ENCODE measurements at places on chromosomes 11 and 22.

DNA sequence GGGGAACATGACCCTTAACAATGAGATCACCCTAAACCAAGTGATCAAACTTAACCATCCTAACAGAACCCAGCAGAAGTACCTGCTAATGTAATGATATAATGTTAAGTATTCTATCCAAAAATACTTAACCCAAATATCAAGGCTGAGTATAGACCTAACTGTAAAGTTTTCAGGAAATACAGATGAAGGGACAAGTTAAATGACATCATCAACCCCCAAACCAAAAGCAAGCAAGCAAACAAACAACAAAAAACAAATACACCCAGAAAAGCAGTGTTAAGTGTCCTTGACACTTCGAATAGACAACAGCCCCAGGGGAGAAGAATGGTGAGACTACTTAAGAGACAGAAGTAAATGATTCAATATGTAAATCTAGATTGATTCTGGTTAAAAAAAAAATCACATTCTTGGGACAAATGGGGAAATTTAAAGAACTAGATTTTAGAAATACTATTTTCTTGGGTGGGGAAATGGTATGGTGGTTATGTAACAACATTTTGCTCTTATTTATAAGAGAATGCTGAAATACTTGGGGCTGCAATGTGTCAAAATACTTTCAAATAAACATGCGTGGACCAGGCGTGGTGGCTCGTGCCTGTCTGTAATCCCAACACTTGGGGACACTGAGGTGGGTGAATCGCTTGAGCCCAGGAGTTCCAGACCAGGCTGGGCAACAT is 2.5 kb downstream of the CSTF3 start:
- no peak for DNase-seq

- no peak for DNase-seq
These were observed 8.2 kb downstream of the TMPRSS5 start for GRCh38 chr11:113697756-113698407.

DNA sequence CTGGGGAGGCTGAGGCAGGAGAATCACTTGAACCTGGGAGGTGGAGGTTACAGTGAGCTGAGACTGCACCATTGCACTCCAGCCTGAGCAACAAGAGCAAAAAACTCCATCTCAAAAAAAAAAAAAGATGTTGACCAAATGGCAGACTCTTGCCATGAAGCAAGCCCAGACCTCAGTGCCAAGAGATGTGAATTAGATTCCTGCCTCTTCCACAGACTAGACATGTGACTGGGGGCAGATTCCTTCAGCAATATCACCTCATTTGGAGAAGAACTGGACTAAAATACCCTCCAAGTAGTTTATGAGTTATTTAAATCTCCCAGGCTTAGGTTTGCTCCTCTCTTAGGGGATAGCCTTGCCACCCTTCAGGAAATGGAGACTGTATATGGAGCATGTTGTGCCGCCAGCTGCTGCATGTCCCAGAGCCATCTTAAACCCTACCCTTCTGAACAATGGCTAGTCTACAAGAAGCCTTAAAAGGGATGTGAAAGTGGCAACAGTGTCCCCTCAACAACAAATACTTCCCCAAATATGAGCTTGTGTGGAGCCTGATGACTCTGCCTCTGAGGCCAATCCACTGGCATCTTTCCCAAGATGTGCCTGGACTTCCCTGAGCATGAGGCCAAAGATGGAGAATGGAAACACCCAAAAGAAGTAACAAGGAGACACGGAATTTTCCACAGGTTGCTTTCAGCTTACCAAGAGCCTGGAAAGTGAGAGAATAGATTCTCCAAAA is 763 bp upstream of the MS4A7 start:
- DNase-seq, result no peak

DNA sequence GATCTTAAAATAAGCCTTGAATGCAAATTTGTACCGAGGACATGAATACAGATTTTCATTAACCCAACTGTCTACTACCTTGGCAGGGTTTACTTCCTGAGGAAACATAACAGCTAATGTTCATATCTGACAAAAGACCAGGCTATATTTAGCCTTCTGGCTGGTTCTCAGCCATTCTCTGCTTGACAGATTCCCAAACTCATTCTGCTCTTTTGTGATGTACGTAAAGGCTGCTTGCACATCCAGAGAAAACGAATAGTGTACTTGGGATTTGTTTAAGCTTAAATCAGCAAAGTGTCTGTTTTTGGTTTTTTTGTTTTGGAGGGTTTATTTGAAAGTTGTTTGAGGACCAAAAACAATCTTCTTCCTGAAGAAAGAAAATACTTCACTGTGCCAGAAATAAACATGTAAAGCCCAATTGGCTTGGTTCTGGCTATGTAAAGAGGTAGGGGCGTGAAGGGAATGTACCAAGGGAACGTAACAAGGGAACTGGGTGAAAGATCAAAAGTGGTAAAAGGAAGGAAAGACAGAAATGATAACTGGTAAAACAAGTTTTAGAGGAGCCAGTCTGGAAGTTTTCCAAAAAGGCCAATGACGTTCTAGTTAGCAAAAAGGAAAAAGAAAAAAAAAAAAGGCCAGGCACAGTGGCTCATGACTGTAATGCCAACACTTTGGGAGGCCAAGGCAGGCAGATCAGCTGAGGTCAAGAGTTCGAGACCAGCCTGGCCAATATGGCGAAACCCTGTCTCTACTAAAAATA is 21.4 kb upstream of the CRTAM start:
- peak; percentile 79 for DNase-seq

GRCh38 chr11:76212086-76213035 is 6.1 kb upstream of the WNT11 start:
- DNase-seq, result no peak

DNA sequence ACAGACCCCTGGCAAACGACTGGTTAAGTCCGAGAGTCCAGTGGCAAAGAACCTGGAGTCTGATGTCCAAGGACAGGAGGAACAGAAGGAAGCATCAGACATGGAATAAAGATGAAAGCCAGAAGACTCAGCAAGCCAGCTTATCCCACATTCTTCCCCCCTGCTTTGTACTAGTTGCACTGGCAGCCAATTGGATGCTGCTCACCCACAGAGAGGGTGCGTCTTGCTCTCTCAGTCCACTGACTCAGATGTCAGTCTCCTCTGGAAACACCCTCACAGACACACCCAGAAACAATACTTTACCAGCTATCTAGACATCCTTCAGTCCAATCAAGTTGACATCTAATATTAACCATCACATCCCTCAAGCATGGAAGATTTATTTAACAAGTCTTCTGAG is 1265.8 kb upstream of the CNTN5 start:
- DNase-seq, result no peak

- DNase-seq, result peak; percentile 66
These were observed 171.9 kb downstream of the SHANK2 start for GRCh38 chr11:71080239-71081097.

DNA sequence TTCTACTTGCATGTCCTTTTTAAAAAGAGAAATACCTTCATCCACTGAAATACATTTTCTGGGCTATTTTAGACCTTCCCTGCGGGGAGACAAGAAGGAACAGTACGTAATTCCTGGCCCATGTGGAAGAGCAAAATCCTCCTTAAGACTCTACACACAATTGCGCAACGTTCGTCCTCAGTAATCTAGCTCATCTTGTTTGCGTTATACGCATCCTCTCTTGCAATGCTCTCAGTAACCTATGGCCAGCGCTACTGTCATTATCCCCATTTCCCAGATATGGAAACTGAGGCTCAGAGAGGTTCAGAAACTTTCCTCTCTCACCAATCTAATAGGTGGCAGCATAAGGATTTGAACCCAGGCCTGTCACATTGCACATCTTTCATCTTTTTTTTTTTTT is 54.6 kb downstream of the RPUSD4 start:
- no peak for DNase-seq

- DNase-seq, result no peak
These were observed 48.1 kb upstream of the SPATA19 start for GRCh38 chr11:133893381-133893780.

DNA sequence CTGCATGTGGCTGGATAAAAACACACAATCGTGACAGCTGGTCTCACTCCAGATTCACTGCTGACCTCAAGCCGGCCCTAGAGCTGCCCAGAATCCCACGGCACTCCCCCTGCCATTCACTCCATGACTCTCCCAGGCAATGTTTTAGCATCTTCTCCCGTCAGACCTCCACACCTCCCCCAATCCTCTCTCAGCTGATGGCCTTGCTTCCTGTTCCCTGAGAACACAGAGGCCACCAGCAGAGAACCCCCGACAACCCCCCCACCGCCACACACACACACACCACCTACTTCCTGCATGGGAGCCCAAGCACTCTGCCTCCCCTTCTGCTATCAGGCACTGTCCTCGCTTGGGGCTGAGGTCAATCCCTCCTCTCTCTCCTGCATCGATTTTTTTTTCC is 9.3 kb downstream of the TNKS1BP1 start:
- DNase-seq, result peak; percentile 50

DNA sequence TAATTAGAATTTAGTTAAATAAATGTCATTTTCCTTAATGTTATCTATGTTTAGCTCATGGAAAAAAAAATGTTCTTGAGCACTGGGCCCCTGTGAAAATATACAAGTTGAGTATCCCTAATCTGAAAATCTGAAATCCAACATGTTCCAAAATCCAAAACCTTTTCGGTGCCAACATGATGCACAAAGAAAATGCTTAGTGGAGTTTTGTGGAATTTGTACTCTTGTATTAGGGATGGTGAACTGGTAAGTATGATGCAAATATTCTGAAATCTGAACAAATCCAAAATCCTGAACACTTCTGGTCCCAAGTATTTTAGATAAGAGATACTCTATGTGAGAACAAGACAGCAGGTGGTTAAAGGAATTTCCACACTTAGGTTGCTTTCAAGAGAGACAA is 44.5 kb downstream of the TCP11L1 start:
- DNase-seq, result no peak

DNA sequence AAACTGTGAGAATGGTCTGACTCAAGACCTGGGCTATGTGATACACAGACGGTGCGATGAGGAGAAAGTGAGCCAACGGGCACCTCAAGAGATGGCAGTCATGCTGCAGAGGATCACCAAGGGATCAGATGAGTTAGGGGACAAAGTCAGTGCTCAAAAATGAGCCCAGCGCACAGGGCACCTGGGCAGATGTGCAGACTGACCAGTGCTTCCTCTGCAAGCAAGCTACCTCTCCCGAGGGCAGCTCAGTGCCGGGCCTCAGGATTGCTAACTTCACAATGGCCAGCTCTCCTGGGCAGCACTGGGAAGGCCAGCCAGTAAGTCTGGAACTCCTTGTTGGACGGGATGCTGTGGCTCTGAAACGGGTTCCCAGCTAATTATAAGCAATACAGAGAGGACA is 15.3 kb downstream of the HDHD5 start:
- no peak for DNase-seq

DNA sequence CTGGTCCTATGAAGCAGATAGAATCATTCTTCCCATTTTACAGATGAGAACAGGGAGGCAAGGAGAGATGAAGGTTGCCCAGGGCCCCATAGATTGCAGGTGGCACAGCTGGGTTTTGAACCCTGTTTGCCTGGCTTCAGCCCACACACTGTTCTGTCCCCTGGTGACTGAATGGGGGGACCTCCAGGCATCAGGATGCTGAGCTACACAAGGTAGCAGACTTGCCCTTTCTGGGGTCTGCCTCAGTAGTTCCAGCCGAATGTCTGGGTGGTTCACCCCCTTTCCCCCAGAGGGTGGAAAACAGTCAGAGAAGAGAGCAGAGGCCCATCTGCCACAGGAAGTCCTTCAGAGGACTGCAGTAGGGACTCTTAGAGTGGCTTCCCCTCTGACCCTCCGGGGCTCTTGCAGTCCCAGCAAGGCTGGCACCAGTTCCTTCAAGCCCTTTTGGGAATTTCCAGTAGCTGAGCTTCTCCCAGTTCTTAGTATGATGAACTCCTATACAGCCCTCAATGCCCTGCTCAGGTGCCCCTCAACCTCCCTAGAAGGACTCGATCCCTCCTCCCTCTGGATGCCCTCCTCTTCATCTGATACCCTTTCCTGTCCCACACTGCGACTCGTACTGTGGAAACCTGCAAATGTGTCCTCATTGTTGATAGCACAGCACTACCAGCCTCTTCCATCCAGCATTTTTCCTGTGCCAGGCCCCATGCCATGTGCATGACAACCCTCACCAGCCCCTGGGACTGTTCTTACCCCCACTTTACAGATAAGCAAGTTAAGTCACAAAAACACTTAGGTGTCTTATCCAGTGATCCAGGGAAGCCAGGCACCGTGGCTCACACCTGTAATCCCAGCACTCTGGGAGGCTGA is 82.8 kb downstream of the IGLL1 start:
- DNase-seq, result no peak

Measured in dermis blood vessel endothelial cell (primary cell).